ENCODE measurements at places on chromosomes 11 and 22.

DNA sequence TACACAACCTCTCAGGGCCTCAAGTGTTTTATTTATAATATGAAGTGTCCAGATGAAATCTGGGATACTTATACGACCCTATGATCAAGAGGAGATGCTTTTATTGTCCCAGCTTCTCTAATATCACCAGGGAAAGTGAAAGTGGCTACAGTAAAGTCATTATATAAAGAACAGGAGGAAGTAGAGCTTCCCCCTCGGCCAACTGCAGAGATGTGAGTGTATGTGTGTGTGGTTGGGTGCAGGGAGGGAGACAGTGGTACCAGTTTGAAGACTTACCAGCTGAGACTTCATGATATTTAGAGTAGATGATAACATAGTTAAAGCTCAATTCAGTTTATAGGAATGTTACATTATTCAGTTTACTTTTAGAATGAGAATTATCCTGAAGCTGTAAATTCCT is 373.6 kb upstream of the DDI1 start:
- no peak for DNase-seq

DNA sequence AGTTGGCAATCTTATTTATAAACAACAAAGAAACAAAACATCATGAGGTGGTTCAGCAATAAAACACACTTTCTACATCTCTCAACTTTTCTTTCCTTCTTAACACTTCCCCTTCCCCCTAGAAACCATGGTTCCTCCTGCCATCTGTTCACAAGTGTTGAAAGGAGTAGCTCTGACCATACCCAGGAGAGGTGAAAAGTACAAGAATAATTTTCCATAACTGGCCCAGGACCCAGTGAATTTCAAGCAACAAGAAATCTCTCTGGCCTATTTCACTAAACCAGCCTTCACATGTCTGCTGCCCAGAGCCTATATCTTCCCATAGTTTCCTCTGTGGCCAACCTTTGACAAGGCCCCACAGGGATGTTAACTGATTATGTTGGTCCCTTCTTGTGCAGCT is 98.2 kb upstream of the CEP126 start:
- no peak for DNase-seq

- no peak for DNase-seq
These were observed 75.7 kb upstream of the MYO18B start for GRCh38 chr22:25666308-25666707.

GRCh38 chr22:31652088-31652487 is 9.9 kb downstream of the PISD start:
- no peak for DNase-seq

GRCh38 chr11:73359930-73360742 is 16.1 kb upstream of the RELT start:
- DNase-seq: no peak

DNA sequence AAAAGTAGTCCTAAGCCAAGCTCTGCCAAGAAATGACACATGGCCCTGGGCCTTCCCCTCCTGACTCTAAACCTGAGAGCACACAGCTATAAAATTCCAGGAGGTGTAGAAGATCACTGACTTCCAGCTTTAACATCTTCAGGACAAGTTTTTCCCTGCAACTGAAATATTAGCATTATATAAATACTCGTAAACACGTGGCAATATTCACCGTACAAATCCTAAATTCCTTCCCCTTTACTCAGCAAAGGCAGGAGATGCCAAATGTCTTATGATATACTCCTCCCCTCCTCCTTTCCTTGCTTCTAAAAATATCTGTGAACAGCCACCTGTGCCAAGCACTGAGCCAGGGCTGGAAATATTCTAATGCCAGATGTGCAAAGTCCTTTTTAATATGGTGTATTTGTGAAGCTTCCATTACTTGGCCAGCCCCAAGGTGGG is 194.0 kb downstream of the LARGE1 start:
- DNase-seq: no peak

GRCh38 chr11:9250139-9250582 is 15.0 kb downstream of the DENND5A start:
- no peak for DNase-seq

DNA sequence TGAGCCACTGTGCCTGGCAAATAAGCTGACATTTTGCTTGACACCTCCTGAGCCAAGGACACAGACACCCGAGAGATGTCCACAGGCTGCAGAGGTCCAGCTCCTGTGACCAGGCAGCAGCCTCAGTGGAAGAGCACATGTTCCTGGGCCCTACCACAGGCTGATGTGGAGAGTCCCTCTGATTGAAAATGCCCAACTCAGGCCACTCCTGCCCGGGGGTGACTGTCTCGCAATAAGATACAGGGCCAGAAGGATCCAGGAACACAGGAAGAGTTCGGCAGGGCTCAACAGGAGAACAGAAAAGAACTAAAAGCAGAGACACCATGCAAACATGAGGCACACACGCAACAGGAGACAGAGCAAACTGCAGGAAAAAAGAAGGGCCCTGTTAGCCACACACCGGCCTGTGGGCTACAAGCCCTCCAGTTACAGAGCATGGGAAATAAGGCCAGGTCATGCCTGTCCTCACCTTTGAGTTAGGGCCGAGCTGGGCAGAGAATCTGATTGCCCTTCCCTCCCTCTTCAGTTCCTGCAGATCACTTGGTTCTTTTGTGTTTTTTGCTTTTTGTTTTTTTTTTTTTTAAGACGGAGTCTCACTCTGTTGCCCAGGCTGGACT is 28.3 kb upstream of the MALAT1 start:
- DNase-seq: no peak

GRCh38 chr22:44335903-44336803 is 23.4 kb upstream of the SHISAL1 start:
- no peak for DNase-seq

GRCh38 chr11:61542705-61543104 is 34.2 kb downstream of the LRRC10B start:
- DNase-seq: no peak

DNA sequence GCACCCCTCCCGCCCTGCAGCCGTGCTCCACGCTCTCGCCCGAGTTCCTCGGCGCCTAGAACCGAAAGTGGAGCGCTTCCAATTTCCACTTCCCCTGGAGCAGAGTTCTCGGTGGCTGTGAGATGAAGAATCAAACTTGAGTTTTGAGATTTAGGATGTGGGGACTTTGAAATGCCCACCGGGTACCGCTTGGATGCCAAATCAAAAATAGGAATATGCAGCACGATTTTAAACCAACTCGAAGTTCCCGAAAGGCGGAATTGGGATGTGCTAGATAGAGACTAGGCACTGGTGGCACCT is 569 bp downstream of the POLA2 start:
- no peak for DNase-seq

DNA sequence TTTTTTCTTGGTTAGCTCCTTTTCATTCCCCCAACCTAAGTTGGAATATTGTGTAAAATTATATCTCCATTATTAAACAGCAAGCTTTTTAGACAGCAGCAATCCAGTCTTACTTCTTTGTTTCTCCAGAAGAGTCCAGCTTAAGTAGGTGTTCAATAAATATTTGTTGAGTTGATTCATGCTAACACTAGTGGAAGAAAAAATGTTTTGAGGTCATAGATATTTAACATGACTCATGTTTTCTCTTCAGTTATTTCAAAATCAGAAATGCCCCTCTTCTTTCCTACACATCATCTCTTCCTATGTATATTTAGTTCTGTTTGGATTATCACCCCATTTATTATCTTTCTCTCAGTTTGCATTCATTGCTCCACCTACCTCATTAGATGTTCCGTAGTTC is 20.3 kb downstream of the CCDC83 start:
- no peak for DNase-seq

GRCh38 chr11:33001281-33001680 is 14.4 kb upstream of the DEPDC7 start:
- DNase-seq: no peak

DNA sequence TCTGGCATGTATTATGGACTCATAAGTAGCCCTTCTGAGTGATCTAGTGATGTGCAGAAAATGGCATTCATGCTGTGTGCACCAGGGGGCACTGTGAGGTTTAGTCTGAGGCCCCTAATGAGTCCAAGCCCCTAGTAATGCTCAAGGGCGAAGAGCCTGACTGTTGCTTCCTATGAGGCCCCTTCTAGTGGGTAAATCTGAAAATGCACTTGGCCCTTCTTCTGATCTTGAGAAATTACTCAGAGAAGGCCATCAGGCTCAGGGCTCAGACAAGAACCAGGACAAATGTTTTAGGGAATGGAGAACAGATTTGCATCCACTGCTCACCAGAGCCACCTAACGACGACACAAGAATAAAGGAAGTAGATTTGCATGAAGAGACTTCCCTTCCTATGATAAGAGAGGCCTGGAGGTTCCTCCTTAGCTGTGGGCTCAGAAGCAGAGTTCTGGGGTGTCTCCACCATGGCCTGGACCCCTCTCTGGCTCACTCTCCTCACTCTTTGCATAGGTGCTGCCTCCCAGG is 75.8 kb downstream of the GGTLC2 start:
- DNase-seq: no peak

GRCh38 chr22:27778294-27779090 is 23.1 kb downstream of the MN1 start:
- no peak for DNase-seq

DNA sequence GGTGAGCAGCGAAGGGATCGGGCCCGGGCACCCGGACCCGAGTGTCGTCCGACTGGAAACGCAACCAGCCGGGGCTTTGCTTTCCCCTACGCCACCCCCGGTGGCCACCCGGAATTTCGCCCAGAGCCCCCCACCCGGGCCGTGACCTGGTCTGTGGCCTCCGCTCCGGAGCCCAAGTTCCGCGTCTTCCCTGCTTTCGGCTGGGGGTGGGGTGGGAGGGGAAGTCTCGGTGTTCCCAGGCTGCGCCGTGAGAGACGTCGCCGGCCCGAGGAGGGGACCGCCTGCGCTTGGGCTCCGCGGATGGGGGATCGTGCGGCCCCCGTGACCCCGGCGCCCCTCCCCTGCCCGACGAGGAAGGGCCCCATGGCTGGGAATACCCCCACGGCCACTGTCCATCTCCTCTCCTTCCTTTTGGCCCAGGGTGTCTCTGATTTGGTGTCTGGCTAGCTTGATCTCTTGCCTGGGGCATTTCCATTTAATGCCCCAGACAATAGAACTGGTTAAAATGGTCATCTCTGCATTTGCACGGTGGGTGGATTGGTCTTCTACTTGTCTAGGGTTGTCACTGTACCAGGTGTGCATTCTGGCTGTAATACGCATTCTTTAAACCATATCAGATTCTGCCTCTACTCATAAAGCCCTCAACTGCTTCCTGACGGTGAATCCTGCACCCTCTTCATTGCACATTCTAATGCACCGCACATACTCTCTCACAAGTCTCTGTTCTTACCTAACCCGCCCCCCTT is 789 bp downstream of the SIK2 start:
- peak; percentile 72 for DNase-seq

DNA sequence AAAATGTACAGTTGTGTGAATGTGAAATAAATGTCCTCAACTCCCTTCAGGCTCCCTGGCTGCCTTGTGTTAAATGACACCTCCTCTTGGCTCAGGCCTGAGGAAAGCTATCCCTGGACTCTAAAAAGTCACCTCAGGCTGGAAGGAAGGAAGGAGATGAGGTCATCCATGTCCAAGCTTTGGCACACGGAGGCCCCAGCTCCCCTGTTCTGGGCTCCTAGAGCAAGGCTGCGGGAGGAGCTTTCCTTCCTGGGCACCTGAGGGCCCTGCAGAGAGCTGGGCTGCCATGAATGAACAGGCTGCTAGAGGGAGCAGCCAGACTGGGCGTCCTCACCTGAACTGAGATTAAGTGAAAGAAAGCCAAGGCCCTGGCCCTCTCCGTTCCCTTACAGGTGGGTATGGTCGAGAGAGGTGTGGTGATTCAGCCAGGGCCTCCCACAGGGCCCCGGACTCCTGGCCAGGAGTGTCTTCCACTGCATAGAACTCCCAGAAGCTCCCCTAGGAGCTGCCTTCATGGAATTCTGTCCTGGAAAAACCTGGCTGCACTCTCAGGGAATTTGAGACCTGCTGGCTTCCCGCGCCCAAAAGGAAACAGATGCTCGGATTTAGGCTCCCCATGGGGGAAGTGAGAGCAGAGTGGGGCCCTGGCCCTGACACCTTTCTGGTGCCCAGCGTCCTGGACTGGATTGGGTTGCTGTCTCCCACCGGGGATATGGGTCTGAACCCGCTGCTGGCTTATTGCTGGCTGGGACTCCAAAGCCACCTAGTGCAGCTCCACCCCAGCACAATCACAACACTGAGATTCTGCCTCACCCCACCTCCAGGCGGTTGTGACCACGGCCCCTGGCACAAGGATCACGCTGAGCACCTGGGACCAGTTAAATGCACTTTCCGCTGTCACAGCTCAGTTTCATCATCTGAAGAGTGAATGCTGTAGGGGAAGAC is 22.2 kb downstream of the MYBPC3 start:
- no peak for DNase-seq
